ENCODE measurements at places on chromosomes 2 and 18.

DNA sequence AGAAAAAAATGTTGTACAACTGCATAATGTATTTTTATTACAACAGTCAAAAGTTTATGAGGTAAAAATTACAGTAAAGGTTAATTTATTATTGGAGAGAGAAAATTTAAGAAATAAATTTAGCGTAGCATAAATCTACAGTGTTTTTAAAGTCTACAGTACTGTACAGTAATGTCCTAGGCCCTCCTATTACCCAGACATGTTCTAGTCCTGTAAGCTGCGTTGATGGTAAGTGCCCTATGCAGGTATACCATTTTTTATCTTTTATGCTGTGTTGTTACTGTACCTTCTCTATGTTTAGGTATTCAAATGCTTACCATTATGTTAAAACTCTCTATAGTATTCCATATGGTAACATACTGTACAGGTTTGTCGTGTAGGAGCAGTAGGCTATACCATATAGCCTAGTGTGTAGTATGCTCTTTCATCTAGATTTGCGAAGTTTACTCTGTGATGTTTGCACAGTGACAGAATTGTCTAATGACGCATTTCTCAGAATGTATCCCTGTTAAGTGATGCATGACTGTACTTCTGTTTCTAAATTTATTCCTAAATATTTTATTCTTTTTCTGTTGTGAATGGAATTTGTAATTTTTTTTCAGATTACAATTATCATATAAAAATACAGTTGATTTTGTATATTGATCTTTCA lies 24.5 kb downstream of the ABI2 start:
- no peak for DNase-seq

GRCh38 chr2:68287580-68288441 lies 31.9 kb downstream of the CNRIP1 start:
- DNase-seq: no peak

DNA sequence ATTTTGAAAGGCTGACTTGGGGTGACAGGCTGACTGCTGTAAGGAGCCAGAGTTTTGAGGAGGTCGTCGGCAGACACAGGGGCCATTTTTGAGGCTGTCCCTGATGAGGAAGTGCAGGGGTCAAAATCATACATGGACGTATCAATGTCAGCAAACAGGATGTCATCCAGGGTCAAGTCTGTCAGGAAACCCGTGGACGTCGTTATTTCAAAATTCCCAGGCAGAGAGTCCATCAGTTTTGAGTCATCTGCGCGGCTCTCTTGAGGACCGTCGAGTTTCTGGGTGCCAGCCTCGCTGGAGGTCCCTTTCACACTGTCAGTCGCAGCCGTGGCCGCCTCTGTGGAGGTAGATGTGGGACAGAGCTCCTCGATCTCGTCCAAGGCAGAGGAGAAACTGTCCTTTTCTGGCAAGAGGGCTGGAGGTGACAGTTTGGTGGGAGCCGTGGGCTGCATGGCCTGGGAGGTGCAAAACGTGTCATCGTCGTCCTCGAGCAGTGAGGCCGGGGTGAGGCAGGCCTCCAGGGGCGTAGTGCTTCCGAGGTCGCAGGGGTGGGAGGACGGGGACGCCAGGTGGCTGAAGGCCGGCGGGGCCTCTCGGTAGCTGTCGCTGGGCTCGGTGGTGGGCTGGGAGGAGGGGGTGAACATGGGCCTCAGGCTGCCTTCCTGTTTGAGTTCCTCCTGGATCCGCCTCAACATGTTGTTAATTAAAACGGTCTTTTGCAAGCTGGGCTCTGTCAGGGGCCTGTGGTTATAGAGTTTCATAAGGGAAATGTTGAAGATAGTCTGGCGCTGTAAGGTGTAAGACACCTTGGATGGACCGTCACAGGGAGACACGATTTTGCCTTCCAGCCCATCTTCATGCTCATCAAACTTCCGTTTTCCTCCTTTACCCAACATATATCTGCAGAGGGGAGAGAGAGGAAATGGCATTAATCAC lies 17.5 kb downstream of the SERTAD2 start:
- peak; percentile 36 for DNase-seq

- DNase-seq: no peak
Observed at GRCh38 chr2:112195167-112195766, 57.1 kb downstream of the FBLN7 start.

- no peak for DNase-seq
Observed at GRCh38 chr2:38702413-38702812, 36.5 kb downstream of the GALM start.

GRCh38 chr2:208464205-208464604 lies 57.6 kb downstream of the PTH2R start:
- no peak for DNase-seq

DNA sequence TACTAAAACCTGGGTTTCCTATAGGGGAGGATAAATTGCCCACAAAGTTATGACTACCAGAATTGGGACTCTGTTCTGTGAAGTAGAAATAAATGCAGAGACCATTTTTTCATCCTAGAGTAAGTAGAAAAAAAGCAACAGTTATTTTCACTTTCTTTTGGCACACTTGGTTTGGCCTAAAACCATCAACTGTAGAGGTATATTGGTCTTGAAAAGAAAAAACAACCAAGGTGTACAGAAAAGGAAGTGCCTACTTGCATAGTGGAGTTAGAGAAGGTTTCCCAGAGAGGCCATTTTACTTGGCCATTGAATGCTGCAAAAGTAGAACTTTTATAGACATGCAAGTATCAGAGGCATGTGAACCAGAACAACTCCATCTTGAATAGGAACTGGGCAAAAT lies 89.4 kb upstream of the TACR1 start:
- no peak for DNase-seq

DNA sequence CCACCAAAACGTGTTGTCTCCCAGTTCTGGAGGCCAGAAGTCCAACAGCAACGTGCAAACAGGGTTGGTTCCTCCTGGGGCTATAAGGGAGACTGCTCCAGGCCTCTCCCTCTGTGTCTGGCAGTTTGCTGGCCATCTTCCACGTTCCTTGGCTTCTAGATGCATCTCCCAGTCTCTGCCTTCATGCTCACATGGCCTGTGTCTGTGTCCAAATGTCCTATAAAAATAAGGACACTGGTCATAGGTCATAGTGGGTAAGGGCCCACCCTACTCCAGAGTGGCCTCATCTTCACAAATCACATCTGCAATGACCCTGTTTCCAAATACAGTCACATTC lies 69.4 kb upstream of the TAF1B start:
- DNase-seq: no peak

- no peak for DNase-seq
Observed at GRCh38 chr2:175152242-175152641, 15.8 kb downstream of the ATF2 start.

- DNase-seq: no peak
Observed at GRCh38 chr2:225693259-225693658, 293.7 kb downstream of the NYAP2 start.

DNA sequence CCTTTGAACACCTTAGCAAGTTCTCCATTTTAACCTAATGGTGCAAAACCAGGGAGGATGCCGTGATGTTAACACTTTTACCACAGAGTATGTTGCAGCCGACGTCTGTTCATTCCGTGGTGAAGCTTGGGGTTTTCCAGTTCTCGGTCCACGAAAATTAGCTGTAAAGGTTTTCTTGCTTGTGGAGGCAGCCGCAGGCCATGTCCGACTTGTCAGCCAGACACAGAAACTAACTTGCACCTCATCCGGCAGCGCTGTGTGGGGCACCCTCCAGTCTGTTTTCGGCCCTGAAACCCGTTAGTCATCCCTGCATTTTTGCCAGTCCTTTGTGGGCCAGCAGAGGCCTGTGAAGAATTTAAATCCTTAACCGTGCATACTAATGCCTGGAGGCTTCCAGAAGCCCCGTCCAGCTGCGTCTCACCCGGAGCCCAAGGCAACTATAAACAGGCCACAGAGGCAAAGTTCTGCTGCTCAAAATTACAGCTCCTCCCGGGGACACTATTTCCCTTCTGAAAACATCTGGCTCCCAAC lies 70.6 kb downstream of the SH3YL1 start:
- peak; percentile 10 for DNase-seq

DNA sequence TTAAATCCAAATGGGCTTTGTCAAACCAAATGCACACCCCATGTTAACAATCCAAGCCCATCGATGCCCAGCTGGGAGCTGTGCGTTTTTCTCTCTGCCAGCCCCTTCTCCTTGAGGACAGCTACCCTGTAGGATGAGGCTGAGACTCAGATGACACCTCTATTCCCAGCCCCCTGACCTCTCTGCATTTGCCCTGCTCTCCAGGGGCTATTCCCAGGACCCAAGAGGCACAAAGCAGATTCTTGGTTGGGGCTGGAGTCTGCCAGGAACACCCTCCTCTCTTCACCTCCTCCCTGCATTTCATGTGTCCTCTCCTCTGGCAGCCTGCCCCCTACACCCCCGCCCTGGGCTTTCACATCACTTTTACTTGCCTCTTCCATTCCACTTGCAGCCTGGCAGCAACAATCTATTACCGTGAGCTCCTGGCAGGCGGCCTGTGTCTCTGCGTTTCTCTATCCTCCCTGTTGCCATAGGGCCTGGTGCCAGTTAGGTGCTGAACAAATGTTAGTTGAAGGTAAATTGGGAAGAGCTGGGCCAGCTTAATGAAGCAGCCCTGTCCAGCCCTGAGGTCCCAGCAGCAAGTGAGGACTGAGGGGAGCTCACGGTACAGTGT lies 51.8 kb downstream of the ADD2 start:
- DNase-seq: no peak

- no peak for DNase-seq
Observed at GRCh38 chr2:74759986-74760385, 73.9 kb upstream of the HK2 start.

- DNase-seq: no peak
Observed at GRCh38 chr2:158463496-158464095, 6.8 kb downstream of the PKP4 start.

DNA sequence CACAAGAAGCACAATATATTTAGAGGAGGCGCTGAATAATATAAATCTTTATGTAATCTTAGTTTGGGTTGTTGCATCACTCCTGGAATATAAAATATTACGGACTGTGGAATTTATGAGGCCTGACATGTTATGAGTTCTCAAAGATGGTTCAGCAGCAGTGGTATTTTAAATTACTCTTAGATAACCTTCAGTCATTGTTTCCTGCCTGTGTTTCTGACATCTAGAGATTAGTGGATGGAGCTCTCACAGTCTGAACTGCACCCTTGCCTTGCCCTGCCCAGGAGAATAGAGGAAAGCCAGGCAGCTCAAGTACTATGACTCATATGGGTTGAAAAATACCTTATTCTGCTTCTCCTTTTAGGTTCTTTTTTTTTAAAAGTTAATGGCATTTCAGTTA lies 70.0 kb downstream of the ACSL3 start:
- no peak for DNase-seq

DNA sequence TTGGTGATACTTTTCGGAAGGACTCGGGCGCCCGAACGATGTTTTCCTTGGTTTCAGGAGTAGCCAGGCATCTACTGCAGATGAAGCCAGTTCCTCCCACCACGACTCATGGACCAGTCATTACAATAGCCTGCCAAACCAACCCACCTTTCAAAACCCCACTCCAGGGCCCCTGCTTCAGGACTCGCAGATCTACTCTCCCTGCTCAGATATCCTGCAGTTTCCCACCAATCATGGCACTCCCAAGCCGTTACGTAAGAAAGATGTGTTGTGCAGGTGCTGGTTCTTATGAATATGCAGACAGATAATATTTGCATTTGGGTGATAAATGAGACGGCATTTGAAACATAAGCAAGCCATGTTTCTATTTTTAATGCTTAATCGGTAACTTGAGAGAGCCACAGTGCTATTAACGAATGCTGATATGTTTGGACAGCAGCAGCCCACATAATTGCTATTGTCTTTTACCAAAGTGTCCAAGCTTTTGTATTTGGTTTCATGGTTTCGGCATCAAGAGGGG lies 3.5 kb upstream of the CYS1 start:
- DNase-seq: peak; percentile 12

DNA sequence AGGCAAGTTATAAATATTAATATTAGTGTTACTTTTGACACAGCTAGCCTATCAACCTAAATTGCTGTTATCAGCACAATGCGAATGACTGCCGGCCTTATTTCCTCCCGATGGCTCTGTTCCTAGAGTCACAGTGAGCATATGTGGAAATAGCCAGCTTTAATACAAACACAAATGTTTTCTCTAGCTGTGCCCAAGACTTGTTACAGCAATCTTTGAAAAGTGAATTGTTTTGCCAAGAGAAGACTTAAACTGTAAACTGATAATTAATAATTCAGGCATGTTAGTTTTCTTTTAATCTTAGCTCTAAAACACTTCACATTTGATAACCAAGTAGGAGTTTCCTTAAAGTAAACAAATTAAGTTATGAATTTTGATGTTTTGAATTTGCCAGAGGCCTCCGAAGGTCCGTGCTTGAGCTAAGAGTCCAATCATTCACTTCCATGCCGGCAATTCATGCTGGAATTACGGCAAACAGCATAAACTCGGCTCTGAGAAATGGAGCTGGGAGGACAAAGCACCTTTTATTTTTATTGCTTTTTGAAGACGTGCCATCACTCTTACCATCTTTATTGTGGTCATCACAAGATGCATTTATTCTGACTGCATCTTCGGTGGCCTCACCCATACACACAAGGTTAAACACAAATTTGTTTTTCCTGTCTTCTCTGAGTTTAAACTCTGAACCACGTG lies 184.5 kb upstream of the CWC22 start:
- no peak for DNase-seq

- DNase-seq: no peak
Observed at GRCh38 chr2:233202531-233202944, 48.9 kb upstream of the ATG16L1 start.

GRCh38 chr18:38459131-38459994 lies 893.8 kb upstream of the CELF4 start:
- no peak for DNase-seq

- DNase-seq: no peak
Observed at GRCh38 chr18:48909721-48910120, 41.0 kb downstream of the SMAD7 start.

All from stimulated activated naive CD8-positive, alpha-beta T cell treated with anti-CD3 and anti-CD28 coated beads, Interleukin-15, Interleukin-2, amounts not matched to agents 100 U/mL and 50 U/mL, for 24 hours (primary cell).